ENCODE measurements at places on chromosomes 1 and 21.

GRCh38 chr1:13461977-13462376, 51.7 kb downstream of the PRAMEF20 start:
- DNase-seq: no peak

DNA sequence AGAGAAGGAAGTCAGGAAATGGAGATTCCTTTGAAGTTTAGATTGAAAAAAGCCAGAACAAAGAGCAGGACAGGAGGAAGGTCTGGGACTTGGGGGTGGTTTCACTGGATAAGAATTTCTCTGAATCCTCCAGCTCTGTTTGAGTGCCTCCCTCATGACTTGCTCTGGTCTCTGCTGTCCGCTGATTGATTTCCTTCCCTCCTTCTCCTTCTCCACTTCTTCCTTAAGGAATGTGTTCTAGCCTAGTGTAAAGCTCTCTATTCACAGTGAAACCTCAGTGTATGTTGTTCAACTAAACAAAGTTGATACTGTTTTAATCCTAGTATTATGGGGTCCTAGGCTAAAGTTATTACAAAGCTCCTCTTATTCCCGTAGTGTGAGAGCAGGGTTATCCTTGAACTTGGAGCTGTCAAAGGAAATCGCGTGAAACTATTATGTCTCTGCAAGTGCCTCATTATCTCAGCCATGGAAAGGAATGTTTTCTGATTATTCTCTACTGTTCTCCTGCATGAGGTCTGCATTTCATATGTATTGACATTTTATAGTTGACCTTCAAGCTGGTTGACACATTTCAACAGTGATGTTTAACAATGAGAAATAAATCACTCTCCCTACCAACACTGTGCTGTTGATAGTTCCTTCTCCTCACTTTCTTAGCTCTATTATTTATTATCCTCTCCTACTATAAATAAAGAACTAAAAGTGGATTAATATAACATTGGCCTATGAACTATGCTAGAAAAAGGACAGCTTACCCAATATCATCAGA, 82.7 kb upstream of the KCTD3 start:
- peak; percentile 8 for DNase-seq

DNA sequence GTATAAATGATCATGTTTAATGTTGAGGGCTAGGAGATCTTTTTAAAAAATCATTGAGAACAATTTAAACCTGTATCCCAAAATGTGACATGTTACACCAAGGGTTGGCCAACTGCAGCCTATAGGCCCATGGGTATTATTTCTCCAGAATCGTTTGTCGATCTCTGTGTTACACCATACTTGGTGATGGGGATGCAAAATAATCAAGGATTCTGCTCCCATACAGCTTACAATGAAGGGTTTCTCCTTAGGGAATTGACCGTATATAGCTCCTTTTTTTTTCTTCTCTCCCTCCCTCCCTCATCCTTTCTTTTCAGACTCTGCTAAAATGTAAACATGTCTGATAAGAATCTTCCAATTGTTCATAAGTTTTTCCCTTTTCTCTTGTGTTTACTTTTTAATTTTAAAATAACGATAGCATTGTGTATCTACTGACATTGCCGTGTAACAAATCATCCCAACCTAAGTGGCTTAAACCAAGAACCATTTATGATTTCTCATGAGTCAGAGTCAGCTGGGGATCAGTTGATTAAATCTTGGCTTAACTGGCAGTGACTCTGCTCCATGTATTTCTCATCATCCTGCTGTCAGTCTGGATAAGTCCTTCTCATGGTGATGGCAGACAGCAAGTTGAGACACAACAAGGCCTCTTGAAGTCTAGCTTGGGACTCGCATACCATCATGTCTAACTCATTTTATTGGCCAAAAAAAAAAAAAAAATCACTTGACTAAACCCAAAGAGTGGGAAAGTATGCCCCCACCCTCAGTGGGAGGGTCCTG, 48.0 kb downstream of the MARK1 start:
- DNase-seq: no peak

- DNase-seq: peak; percentile 60
Measured at GRCh38 chr21:27047283-27047657, 80.4 kb upstream of the ADAMTS5 start.

DNA sequence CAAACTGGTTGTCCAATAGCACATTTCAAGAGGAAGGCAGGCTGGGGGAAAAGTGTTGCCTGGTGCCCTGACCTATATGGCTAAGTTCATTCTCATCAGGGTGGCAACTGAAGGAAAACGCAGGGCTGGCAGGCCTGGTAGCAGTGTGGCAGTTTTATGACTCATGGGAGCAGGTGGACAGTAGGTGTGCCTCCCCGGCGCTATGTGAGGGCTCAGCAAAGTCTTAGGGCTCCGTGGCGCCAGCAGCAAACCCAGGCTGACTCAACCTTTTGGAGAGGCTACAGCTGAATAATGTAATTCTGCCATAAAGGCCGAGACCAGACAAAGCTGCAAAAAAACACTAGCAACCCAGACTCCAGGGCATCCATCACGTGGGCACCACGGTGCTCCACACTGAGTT, 23.6 kb downstream of the GADD45A start:
- DNase-seq: no peak

DNA sequence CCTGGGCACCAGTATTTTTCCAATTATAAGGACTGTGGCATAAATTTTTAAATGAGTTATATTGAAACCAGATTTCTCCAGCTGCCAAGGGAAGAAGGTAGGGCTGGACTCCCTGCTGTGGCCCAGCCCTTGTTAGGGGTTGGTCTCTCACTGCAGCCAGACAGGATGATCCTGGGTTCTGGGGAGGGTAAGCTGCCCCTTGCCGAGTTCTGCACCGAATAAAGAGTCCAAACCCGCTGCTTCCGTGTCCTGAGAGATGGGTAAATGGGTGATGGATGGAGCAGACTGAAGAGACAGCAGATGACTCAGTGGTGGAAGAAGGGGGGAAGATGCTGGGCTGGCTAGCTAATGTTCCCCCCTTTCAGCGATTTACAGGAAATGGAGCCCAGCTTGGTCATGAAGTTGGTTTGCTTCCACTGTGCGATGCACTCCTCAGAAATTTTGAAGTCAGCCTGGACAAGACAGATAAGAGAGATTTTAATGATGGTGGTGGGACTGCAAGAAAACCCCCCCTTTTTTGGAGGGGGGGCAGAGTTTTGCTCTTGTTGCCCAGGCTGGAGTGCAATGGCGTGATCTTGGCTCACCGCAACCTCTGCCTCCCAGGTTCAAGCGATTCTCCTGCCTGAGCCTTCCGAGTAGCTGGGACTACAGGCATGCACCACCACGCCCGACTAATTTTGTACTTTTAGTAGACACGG, 41.4 kb downstream of the YARS1 start:
- no peak for DNase-seq

GRCh38 chr1:44806025-44806703, 987 bp downstream of the DYNLT4 start:
- DNase-seq: peak; percentile 9

DNA sequence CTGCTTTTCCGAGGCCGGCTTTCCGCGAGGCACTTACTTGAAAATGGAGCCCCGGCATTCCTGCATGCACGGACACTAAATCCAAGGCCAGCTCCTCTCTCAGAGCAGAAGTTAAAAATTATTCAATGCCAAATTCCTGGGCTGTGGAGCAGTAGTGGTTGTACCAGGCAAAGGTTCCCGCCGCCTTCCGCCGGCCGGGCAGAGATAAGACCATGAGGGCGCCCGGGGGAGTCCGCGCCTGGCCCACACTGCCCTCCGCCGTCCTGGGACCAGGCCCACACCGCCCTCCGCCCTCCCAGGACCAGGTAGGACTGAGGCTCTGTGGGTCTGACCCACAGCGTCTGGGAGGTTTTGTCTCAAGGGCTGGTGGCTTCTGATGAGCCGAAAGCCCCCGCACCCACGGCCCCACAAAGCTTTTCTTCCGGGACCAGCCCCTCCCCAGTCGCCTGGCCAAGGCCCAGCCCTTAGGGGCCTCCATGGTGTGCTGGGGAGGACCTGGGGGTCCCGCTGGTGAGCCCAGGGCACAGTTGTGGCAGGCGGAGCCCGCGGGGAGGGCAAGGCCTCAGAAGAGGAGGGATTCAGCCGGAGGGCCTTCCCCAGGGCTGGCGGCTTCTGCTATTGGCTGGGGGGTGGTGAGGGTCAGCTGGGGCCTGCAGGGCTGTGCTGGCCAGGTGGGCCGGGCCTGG, 12.7 kb upstream of the C1orf159 start:
- no peak for DNase-seq

GRCh38 chr1:237953238-237953637, 62.5 kb upstream of the ZP4 start:
- DNase-seq: no peak

DNA sequence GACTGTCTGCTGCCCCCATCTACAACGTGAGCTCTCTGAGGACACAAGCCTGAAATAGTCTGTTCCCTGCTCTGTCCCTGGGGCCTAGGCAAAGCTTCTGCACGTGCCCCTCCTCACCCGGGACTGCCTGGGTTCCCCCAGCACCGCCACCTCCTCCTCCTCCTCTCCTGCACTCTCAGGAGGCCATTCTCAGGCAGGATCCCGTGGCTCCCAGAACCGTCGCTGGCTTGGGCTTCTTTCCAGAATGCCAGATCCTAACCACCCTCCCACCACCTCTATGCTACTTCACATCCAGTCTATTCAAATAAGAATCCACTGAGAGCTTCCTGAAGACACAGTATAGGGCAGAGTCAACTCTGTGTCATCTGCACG, 11.2 kb downstream of the NPHP4 start:
- DNase-seq: no peak

DNA sequence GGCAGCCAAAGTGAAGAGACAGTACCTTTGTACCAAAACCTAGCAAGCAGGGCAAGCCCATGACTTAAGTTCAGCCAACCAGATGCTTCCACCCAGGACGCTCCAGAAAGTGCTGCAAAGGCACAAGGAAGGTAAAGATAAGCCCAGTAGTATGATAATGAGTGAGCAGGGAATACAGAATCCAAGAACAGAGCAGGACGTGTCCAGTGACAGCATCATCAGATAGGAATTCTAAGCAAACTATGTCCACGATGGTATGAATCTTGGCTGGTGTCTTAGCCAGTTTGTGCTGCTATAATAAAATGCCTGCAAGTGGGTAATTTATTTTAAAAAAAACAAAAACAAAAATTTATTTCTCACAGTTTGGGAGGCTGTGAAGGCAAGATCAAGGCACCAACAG, 13.6 kb downstream of the GJA4 start:
- no peak for DNase-seq

DNA sequence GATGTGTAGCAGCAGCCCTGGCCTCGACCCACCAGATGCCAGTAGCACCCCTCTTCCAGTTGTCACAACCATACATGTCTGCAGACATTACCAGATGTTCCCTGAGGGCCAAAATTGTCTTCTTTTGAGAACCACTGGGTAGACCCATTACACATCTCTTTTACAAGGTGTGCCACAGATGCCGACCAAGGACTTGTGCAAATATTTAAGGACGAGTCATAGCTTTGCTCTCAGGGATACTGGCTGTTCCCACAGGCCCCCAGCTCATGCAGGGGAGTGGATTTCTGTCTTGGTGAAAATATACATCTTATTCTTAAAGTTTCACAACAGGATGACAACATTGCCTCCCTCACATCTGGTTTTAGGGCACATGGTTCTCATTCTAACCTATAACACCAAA, 59.4 kb upstream of the ZBTB18 start:
- no peak for DNase-seq

DNA sequence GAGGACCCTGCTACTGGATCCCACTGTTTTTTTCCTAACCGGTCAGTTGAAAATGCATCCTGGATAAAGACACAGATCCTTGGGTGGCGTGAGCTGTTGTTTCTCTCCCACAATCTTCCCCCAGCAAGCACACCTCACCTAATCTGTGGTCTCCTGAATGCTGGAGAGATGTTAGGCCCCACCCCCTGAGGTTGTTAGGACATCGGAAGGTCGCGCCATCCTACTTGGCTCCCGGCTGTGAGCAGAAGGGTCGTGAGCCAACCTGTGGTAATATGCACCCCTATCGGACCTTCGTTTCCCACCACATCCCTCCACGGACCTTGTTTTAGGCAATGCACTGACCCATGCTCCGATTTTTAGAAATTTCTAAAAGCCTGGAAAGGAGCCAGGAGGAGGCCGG, 89.9 kb upstream of the IPO9 start:
- DNase-seq: no peak

GRCh38 chr1:18032172-18032859, 75.3 kb upstream of the IGSF21 start:
- DNase-seq: no peak

DNA sequence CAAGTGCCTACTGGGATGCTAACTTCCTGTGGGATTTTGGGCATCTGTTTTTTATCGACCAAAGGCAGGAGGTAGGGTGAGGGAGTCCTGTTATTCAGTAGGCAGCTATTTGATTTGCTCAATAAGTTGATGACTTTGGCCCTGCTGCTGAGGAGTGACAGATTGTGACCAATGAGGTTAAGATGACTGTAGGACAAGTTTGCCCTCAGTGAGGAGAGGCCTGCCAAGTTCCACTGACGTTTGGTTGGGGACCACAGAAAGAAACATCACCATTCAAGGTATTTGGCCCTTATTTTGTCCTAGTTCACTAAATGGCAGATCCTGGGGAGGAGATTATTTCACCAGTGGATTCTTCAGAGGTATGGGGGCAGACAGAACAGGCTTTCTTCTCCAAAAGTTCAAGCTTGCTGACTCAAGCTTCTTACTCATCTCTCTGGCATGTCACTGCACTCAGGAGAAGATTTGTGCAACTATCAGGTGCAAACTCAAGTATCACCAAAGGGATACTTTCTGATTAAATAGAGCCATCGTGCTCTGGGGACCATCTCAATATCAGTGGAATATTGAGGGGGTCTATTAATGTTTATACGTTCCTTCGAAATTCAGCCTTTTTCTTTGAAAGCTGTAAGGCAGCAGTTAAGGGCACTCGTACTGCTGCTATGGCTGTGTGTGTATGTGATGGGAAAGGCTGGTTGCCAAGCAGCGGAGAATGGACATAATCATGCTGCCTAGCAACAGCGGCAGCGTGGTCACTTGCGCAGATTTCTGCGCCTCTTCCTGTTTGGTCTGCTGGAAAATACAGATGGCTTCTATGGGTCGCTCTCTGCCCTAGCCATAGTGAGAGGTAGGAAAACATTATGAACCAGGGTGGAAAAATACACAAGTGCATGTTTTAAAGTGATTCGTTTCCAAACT, 78.7 kb downstream of the PBX1 start:
- DNase-seq: no peak

GRCh38 chr1:50995651-50996050, 25.6 kb downstream of the CDKN2C start:
- DNase-seq: no peak

DNA sequence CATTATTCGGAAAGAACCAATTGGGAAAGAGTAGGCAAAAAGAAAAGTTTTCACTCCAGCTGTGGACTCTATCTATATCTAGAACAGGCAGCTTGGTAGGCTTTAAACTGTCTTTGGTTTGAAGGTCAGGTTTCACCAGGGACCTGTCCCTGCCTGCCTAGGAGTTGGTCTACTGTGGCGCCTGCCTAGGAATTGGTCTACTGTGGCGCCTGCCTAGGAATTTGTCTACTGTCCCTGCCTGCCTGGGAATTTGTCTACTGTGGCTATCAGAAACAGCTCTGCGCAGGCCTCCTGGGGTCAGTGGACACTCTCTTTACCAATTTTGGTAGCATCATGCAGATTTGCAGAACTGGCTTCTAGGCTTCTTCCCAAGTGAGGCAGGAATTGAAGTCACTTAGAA, 13.8 kb downstream of the USP25 start:
- no peak for DNase-seq
